ENCODE measurements at places on chromosomes 7 and 10.

GRCh38 chr7:106655703-106656498, 5.1 kb downstream of the CCDC71L start:
- DNase-seq: no peak

DNA sequence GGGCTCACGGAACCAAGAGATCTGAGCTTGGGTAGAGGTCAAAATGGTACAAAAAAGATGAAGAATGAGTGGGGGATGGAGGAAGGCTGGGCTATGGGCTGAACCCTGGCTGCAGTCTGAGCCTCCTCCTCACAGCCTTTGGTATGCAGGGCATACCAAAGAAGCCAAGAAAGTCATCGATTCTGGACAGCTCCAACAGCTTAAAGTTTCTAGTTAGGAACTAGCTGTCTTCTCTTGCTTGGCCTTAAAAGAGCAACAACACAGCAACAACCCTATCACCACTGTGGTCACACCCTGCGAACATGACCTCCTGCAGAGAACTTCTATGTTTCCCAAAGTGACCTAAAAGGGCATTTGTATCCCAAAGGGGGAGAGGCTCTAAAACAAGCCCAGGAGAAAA, 126.1 kb upstream of the EFCAB10 start:
- no peak for DNase-seq

- DNase-seq: no peak
Observed at GRCh38 chr7:92840316-92840715, 3.9 kb upstream of the CDK6 start.

DNA sequence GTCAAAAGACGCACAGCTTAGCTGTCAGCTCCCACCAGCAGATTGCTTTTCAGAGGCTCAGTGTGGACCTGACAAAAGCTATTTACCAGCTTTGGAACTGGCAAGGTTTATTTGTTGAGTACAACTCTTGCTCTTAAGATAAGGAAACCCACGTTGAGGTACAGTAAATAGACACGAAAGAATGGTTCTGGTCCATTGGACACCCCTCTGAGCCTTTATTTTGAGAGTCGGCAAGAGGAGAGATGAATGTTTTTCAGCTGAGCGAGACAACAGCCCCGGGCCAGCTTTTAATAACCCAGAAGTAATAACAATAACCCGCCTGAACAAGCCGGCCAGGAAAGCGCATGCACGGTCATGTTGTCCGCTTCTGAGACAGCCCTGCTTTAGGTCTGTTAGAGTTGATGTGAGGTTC, 49.0 kb downstream of the WNT2 start:
- DNase-seq: no peak

DNA sequence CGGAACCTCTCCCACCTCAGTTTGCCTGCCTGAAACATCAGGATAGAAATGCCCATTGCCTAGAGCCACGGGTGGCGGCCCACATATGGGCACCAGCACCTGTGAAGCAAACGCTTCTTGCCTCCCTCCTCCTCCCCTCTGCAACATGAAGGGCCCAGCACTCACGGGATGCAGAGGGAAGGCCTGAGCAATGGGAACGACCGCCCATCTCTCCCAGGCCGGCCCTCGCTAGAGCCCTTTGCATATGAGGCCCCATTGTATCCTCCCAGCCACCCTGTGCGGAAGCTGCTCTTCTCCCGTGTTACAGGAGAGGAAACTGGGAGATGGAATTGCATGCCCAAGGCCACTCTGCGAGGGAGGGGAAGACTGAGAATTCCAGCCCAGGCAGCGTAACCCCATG, 88.2 kb downstream of the RGS10 start:
- DNase-seq: no peak

DNA sequence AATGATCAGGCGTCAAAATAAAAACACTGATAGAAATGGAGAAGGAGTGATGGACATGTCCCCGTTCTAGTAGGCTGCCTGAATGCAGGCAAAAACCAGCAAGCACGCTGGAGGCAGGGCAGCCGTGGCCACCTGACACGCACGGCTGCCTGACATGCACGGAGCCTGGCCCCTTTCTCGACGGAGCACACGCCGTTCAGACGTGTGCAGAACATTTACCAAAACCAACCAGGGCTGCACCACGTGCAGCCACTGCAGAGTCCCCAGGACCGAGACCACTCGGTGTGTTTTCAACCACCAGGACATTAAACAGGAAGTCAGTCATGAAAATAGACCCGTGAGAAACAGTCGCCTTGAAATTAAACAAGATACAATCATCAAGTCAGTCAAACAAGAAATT, 61.9 kb upstream of the NKX6-2 start:
- DNase-seq: no peak

- no peak for DNase-seq
Observed at GRCh38 chr10:109418795-109419194, 504.5 kb downstream of the XPNPEP1 start.

DNA sequence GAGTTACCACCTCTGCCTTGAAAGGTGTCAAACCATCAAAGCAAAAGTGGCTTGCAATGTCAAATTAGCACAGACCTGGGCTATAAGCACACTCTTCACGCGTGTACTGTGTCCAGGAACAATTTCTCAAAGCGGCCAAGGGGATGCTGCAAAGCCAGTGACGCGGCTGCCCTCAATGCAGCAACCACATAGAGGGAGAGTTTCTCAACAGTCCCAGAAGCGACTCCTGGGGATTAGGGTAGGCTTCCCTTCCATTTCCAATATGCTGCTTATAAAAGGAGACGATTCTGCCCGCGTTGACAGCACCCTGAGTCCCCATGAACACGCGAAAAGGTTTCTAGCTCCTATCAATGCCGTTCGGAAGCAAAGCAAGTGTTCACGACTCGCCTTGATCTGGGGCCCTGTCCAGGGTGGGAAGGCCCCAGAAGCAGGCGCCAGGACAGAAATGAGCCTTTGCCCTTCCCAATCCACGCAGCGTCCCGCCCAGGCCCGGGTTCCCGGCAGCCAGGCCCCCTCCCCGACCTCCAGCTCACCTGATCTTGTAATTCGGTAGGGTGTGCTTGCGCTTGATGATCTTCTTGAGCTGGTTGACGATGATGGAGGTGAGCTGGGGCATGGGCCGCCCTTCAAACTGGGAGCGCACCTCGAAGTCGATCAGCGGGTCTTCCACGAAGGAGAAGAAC, 1.3 kb downstream of the PDZD8 start:
- no peak for DNase-seq

GRCh38 chr7:29265208-29265923, 70.8 kb downstream of the CHN2 start:
- DNase-seq: no peak

DNA sequence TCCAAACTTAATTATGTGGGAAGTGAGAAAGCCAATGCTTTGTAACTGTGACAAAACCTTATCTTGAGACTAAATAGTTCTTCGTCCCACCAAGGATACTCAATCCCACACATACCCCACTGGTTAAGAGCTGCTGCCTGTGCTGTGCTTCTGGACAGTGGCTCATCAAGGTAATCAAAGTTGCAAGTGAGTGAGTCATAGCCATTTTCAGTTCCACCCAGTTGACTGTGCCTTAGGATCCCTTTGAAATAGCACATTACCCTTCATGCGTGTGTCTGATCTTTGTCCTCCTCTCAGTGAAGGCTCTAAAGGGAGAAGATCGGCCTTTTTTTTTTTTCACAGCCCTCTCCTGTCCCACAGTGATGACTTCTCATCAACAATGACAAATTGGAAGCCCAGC, 706.0 kb upstream of the AUTS2 start:
- DNase-seq: no peak

DNA sequence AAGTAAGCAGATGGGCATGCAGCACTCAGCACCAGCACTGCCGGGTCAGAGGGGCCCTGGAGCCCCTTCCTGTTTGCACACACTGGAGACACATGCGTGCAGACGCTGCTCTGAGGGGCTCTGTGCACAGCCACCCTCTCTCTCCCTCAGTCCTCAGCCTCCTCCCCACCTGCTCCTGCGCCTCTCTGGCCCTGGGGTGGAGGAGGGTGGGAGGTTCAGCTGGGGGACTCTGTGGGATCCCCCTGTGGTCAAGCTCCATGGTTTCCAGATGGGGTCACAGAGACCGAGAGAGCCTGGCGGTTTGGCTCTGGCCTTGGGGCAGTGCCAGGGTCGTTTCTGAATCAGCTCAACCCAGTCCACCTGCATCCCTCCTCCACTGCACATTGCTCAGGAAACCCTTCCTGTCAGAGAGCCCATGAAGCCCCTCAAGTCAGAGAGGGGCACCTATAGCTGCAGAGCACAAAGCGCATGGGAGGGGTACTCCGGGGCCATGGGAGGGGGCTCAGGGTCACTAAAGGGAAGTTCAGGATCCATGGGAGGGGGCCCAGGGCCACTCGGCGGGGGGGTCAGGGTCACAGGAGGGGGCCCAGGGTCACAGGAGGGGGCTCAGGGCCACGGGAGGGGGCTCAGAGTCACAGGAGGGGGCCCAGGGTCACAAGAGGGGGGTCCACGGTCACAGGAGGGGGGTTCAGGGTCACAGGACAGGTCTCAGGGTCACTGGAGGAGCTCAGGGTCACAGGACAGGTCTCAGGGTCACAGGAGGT, 161.7 kb downstream of the ADARB2 start:
- DNase-seq: no peak

DNA sequence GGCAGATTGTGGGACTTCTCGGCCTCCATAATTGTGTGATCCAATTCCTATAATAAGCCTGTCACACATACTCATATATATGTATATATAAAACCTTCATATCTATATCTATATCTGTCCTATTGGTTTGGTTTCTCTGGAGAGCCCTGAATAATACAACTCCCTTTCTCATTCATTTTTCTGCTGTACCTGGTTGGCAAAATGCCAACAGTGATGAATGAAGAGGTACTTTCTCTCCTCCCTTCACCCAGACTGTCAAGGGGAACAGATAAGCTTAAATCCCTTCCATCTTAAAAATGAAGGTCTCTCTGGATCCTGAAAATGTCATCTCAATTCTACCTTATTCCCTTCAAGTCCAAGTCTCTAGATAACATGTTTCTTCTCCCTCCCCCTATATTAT, 60.3 kb upstream of the FOXP2 start:
- no peak for DNase-seq

GRCh38 chr7:32070051-32070405, 179 bp downstream of the PDE1C start:
- no peak for DNase-seq

DNA sequence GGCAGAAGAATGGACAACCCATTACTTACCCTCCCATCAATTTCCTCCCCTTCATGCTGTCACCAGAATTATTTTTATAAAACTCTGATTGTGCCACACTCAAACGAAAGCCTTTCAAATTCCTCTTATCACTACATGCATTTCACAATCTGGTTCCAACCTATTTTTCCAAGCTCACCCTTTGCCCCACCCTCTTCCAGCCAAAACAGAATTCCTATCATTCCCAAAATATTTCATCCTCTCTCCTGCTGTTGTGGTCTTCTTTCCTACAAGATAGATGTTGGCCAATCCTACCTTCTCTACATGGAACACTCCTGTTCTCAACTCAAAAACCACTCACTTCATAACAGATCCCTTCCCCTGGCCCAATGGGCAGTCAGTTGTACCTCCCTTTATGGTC, 111.5 kb downstream of the ELAPOR2 start:
- DNase-seq: no peak
